Activated naive CD4-positive, alpha-beta T cell (primary cell): ENCODE measurements at places on chromosomes 1 and 21.

DNA sequence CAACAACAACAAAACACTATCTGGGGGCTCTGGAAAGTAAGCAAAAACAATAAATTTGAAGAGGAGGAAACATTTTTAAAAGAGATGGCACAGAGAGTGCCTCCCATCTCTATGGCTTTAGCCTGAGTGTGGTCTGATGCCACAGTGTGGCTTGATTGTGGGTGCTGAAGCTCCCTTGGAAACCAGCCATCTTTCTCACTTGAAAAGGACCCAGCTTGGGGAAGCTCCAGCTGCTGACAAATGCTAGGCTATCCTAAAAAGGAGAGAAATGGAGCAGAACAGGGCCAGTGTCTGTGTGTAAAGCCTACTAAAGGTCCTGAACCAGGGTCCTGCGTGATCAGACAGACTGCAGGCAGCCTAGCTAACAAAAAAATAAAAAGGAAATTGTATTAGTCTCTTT lies 642.0 kb upstream of the PTBP2 start:
- DNase-seq = no peak

- no peak for DNase-seq
Measured at GRCh38 chr1:240927821-240928220, 315.9 kb upstream of the GREM2 start.

DNA sequence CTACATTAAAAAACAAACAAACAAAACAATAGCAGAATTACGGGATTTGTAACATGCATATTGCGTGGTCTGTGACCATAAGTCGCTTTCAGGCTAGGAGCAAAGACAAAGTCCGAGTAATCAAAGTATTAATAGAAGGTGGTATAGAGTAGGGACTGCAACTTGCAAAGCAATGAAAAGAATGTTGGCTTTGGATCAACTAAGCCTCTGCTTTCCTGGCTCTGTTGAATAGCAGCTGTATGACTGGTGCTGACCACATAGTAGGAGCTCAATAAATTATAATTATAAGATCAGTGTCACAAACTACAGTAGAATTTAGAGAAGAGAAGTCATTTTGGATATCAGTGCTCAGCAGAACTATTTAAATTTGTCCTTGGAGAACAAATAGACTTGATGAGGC lies 586.4 kb downstream of the DPYD start:
- DNase-seq = no peak

DNA sequence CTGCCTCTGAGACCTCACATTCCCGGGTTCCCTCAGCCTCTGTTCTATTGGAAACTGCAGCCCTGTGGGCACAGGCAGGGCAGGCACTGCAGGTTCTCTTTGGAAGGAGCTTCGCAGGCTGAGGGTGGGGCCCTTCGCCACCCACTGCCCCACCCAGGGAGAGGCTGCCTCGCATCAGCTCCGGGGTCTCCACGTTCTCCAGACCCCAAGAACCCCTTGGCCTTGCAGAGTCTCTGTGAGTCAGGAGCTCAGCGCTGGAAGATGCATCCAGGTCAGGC lies 8.6 kb upstream of the C1orf159 start:
- no peak for DNase-seq
